Stimulated activated CD4-positive, alpha-beta T cell treated with anti-CD3 and anti-CD28 coated beads, TNF-alpha, amount 100 ng/mL, for 1 hour (primary cell): ENCODE measurements at places on chromosomes 2 and 18.

GRCh38 chr2:186749219-186749618 is 55.4 kb downstream of the FAM171B start:
- DNase-seq, result no peak

- no peak for DNase-seq
Observed at GRCh38 chr2:200479692-200480265, 30.1 kb downstream of the KCTD18 start.

DNA sequence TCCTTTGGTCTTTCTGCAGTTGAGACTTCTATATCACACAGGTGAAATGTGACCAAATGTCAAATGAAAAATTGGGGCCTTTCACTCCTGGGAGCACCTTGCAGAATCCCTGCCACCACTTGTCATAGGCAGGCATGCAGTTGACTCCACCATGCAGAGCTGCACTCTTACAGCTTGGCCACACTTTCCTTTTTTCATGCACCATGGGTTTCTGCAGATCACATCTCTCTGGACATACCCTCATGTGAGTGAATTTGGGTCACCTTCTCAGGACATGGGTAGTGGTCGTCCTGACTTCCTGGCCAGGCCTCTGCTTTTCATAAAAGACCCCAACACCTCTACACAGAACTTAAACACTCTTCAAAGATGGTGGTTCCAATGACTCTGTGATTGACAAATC is 155.1 kb upstream of the RAB12 start:
- DNase-seq, result no peak

DNA sequence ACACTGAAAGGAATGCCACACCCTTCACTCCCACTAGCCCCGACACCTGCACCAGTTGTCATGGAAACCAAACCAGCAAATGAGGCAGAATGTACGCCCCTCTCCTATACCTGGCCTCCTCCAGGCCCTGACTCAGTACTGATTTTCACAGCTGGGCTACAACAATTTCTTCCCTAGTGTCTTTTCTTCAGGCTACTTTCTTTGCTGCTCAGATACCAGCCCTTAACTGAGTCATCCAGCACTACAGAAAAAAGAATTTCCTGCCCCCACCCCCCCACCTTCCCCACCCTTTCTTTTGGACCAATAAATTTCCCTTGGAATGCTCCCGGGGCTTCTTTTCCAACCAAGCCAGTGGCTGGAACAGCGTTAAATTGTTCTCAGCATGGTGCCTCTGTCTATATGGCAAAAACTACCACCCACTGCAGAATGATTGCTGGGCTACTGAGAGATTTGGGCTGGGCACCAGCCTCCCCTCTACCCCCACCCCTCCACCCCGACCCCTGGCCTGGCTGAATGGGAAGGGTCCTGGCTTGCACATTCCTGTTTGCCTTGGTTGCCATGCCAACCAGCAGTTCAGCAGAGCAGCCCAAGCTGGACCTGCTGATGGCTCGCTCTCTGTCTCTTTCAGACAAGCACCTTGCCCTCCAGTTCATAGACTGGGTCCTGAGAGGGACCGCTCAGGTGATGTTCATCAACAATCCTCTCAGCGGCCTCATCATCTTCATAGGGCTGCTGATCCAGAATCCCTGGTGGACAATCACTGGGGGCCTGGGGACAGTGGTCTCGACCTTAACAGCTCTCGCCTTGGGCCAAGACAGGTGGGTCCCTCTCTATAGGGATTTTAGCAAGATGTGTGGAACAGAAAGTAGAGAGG is 11.3 kb downstream of the SLC14A2 start:
- no peak for DNase-seq

GRCh38 chr2:142445551-142446072 is 314.8 kb upstream of the LRP1B start:
- DNase-seq, result no peak

- DNase-seq, result no peak
Observed at GRCh38 chr2:96530474-96531357, 5.8 kb upstream of the ARID5A start.

DNA sequence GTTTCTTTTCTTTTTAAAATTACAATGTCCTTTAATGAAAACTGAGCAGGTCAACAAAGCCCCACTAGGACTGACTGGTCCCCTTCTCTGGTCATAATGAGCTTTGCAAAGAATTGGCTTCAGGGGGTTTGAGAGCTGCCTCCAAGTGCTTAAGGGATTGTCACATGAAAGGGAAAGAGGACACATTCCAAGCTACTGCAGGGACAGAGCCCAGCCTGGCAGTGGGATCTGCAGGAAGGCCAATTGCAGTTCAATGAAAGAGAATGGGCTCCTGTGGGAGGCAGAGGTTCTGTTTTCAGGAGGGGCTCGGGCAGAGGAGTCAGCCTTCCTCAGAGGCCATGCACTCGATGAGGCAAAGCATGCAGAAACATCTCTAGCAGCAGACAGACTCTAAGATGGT is 84.1 kb upstream of the ACKR3 start:
- no peak for DNase-seq

GRCh38 chr2:101551336-101551888 is 76.5 kb upstream of the RFX8 start:
- no peak for DNase-seq

- DNase-seq, result no peak
Observed at GRCh38 chr2:189102735-189103134, 76.8 kb downstream of the COL5A2 start.

- DNase-seq, result no peak
Observed at GRCh38 chr2:96325041-96325883, at the start of gene ITPRIPL1. Gene ITPRIPL1, plus strand, starts transcription at chr2:96325317. Its CDS starts 523 bp downstream, at chr2:96325840.

DNA sequence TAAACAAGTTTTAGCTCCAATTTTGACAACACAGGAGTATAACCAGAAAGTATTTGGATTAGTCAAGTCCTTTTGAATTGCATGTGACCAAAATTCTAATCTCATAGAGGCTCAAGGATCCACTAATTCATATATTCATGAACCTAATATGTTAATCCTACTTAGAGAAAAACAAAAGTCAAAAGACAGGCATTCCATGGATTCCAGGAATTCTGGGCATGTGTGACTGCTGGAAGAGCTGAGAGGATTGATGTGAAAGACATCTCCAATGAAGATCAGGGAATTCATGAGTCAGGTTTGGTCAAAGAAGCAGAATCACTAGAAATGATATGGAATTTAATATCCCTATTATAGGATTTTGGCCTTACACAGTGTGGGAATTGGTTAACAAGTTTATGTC is 1494.6 kb upstream of the DDX18 start:
- DNase-seq, result no peak

DNA sequence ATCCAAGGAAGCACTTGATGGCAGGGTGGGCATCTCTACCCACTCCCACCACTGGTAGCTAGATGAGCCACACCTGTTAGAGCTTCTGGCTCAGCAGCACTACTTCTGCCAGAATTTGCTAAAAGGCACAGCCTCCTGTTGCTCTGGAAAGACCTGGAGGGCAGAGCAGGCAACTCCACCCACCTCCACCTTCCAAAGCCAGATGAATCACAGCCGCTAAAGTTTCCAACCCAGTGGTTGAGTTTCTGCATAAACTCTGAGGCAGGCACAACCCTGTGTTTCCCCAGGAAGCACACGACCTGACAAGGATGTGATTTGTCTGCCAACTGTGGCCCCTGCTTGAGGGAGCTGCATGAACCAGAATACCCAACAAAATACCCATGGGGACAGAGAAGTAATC is 111.6 kb upstream of the GCFC2 start:
- DNase-seq, result no peak

- DNase-seq, result no peak
Observed at GRCh38 chr2:39411181-39411944, 25.7 kb downstream of the MAP4K3 start.

DNA sequence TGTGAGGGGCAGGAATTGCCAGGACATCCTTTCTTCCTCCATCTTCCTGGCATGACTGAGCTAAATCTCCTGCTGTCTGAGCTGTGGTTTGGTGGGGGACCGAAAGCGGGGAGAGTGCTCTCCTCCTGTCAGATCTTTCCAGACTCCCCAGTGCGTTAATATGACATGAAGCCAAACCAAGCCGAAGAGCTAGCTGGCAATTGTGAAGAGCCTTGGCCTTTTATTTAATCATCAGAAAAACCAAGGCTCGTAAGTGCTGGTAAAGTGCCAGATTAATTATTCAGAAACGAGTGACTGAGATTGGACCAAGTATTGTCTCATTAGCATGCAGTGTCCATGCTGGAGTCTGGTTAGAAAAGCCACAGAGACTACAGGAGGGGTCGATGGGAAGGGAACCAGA is 14.5 kb upstream of the LRPPRC start:
- DNase-seq, result no peak

DNA sequence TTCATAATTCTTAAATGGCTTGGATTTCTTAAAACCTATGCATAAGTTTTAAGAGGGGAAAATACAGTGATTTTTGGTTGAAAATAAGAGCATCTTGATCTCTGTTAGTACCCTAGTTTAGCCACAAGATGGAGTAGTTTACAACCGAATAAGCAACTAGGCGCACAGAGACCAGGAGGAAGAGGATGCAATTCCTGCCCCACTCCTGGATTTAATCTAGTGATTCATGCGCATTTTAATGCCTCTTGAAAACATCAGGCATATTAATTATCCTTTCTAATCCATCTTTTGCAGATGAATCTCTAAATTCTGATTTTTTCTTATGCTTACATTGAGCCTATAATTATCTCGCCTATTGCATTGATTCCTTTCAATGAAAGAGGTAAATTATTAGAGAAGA is 76.7 kb downstream of the MRPS9 start:
- no peak for DNase-seq

DNA sequence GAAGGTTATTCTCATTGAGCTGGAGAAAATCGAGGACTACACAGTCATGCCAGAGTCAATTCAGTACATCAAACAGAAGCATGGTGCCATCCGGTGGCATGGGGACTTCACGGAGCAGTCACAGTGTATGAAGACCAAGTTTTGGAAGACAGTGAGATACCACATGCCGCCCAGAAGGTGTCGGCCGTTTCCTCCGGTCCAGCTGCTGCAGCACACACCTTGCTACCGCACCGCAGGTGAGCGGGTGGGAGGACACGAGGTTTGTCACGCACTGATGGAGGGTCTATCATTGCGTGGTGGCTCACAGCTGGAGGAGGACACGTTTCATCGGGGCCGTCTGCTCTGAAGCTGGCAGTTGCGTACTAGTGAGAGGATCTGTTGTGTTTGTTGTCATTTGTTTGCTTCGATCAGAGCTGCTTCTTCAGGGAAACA is 48.2 kb downstream of the IL1RL2 start:
- no peak for DNase-seq

DNA sequence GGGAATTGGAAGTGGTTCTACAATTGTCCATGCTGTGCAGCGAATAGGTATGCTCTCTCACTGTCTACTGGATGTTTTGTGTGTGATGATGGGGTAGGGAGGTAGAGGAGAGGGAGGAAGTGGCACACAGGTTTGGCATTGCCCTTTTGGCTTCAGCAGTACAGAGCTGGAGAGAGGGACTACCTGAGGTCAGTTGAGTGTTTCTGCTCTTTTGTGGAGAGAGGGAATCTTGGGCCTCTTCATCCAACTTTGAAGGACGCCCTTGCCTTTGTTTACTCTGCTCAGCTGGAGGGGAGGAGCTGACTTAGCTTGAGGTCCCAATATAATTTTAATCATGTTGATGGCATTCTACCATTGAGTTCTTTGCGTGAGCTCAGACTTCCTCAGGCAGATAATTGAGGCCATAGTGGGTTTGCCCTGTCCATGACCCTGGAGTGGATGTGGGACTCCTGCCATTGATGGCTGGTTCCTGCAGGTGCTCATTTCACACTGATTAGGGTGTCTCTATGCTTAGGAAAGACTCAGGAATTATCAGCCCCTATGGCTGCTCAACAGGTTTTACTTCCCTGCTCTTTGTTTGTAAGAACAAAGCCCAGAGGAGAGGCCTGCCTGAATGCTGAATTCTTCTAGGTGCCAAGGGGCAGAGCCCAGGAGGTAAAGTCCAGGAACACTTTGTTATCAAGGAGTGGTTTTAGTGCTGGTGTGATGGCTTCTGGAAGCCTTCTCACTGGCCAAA is 7.2 kb downstream of the RPIA start:
- DNase-seq, result no peak

DNA sequence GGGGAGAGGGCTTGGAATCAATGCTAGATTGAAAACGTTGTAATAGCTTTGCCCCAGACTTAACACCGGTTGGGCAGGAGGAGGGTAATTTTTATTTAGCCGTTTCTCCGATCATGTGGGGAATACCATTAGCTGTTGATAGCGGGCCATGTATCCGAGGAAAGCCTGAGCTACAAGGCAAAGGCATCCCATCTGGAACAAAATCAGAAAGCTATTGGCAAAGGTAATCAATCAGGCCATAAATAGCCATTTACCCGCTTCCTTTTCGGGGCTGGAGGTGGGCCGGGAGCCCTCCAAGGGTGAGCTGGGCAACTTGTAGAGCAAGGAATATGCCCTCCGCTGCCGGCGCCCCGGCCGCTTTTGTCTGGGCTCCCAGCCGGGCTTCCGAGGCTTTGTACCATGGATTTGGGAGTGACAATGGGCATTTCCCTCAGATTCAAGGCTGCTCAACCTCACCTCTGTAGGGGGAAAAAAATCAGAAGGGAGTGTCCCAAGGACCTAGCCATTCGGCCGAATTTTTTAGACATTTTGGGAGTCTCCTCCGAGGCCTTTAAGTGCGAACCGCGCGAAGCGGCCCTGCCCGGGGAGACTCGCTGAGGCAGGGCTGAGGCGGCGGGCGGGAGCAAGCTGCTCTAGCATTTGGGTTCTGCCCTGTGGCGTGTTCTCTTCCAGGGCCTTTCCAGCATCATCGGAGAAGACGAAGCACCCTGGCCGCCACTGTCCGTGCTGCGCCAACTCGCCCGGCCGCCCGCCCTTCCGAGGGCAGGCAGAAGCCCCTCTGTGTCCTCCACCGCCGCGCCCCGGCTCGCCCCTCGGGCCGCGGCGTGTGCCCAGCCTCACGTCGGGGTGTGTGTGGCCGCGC is 1.1 kb upstream of the HOXD9 start:
- DNase-seq, result no peak

DNA sequence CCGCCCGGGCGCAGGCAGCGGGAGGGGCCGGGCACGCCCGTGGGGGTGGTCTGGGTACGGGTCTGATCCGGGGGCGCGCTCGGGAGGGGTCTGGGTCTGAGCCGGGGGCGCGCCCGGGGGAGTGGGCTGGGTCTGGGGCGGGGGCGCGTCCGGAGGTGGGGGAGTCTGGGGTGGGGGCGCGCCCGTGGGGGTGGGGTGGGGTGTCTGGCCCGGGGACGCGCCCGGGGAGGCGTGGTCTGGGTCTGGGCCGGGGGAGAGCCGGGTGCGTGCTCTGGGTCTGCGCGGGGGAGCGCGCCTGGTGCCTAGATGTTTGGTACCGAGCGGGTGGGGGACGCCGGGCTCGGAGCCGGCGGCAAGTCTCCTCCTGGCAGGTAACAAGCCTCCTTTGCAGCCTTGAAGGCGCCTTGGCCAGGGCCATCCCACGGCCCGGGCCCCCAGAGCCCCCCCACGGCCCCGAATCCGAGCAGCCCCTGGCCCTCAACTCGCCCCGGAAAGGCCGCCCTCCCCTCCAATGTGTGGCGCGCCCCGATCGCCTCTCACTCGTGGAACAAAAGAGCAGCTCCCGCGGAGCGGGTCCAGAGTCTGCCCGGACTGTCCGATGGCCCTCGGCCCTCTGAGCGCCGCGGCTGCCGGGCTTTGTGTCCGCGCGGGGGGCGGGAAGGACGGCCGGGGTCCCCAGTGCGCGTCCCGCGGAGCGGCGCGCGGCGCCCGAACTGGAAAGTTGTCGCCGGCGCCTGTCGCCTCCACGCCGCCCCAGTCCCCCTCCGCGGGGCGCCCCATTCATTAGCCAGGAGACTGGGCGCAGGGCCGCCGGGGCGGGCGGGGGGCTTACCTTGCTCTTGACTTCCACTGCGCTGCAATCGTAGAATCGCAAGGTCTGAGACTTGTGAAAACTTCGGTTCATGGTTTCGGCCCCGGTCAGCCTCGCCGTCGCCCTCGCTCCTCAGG is 595 bp downstream of the PARD6G start:
- no peak for DNase-seq
